Stimulated activated CD4-positive, alpha-beta T cell treated with anti-CD3 and anti-CD28 coated beads, Interleukin-4, amount 100 ng/mL, for 48 hours (primary cell): ENCODE measurements at places on chromosomes 5 and 9.

DNA sequence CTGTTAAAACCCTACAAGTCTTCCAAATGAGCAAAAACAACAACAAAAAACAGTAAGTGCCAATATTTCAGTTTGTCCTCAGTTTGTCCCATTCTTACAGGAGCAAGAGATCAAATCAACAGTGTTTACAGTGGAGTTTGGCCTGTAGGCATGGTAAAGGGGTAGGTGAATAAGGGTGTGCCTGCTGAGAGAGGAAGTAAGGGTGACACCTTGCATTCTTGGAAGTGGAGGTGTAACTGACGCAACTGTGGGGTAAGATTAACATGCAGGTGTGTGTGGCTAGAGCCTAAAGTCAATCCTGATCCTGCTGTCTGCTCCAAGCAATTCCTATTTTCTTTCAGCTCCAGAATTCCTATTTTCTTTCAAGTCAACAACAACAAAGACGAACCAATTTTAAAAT is 43.4 kb downstream of the PFDN1 start:
- DNase-seq = no peak

- no peak for DNase-seq
Observed at GRCh38 chr5:40587376-40587775, 92.3 kb upstream of the PTGER4 start.

DNA sequence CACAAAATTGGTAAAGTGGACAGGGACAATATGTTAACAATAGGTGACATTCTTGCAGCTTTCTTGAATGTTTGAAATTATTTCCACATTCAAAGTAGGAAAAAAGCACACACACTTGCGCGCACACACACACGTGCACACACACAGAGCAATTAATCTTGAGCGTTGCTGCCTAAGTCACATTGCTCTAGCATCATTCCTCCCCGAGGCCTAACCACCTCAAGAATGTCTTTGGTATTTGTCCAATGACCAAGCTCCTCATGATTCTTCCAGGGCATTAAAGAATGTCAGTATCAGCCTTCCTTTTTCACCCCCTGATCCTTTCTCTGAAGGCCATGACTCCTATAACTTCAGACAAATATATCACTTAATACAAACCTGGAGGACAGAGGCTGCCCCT is 198.1 kb downstream of the NPR3 start:
- no peak for DNase-seq

DNA sequence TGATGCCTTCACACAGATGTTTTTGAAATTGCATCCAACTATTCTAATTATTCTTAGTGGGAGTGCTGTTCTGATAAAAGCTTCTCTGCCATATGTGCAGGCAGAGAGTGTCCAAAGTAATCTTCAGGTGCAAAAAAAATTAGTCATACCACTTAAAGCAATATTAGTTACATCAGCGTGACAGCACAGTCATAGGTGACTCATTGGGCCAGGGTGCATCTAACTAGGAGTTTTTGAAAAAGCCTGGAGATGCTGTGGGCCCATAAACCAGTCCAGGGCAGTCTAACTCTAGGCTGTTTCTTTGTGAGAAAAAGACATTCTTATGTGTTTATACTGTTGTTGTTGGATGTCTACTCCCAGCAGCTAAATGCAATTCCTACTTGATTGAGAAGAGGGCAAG is 33.0 kb upstream of the C6 start:
- no peak for DNase-seq

- DNase-seq = no peak
Observed at GRCh38 chr9:13719446-13719845, 440.0 kb upstream of the MPDZ start.

DNA sequence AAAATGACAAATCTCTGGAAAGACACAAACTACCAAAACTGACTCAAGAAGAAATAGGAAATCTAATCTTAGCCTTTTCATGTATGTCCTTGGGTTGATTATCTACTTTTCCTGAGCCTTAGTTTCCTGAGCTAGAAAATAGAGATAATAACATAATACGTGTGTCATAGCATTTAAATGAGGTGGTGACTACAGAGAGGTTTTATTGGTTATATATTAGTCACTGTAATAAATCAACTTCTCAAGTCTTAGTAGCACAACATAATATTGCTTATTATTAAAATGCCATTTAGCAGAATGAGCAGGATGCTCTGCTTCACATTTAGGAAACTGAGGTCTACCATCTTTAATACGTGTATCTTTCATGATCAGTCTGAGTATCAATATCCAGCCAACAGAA is 7.1 kb upstream of the PJA2 start:
- no peak for DNase-seq

GRCh38 chr9:75866273-75866871 is 24.1 kb upstream of the PCSK5 start:
- no peak for DNase-seq

DNA sequence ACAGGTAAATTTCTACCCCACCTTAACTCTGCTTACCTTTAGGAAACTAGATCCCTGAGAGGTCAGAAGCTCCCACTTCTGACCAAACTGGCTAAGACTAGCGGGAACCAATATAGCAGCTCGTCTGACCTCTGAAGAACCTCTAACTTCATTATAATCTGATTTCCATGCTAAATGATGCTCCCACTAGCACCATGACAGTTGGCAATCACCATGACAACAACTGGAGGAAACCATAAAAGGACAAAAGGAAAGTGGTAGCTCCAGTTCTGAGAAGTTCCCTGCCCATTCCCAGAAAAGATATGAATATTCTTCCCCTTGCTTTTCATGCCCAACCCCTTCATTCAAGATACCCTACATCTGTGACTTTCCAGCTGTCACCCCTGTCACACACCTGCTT is 483.3 kb downstream of the CTNND2 start:
- DNase-seq = no peak

DNA sequence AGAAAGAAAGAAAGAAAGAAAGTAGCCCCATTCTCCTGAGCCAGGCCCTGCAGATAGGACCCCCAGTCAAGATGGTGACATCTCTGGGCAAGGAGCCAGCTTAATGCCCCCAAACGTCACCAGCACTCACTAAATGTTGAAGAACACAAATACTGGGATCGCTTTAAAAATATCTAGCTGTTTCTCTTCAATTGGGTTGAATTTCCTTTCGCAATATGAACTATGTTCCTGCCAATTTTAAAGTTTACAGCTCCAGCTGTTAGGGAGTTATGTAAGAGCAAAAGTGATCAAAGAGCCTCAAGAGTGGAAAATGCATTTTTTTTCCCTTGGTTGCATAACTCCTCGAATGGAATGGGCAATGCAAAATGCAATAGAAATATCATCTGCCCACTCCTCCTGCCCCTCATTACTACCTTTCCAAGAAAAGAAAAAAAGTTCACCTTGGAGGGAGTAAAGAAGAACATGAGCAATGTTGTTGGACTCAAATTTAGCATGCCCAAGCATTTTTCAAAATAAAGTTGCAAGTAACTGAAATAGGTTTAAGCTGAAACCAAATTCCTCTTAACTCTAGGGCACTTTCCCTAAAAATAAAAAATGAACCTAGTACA is 244.2 kb upstream of the PIK3R1 start:
- no peak for DNase-seq

DNA sequence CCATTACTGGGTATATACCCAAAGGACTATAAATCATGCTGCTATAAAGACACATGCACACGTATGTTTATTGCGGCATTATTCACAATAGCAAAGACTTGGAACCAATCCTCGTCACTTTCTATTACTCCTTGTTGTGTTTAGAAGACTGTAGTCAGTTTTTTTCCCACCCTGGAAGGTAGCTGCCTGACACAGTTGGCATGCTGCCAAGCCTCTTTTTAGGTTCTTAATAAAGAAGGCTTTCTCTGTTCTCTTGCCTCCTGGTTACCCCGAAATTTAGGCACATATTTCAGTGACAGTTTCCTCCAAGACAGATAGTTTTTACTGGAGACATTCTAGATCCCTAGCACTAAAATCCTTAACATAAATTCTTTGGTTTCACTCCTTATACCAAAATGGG is 205.4 kb upstream of the PCSK5 start:
- DNase-seq = no peak

GRCh38 chr5:126851501-126852011 is 74.6 kb downstream of the LMNB1 start:
- DNase-seq = no peak

GRCh38 chr9:78030553-78031443 is 813 bp downstream of the GNAQ start:
- DNase-seq = peak; percentile 48

DNA sequence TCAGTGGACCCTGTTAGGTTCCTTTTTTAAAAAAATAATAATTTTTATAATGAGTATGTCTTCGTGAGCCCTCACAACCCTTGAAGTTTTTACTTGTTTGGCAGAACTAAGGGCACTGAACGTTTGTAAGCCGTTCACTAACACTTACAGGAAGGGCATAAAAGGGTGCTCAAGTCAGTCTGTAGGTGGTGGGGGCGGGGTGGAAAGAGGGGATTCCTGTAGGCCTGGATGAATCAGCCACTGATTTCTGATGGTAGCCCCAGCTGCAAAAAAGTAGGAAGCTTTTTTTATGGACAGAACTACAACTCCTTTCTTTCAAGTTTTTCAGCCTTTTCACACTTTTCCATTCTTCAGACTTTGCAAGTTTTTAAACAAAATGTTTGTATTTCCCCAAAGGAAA is 35.8 kb downstream of the PIK3R1 start:
- DNase-seq = peak; percentile 62
